ENCODE measurements at places on chromosomes 4 and X. TPM values are rescaled to one million over a fixed set of nuclear protein-coding genes. Genes with fewer than 3 reads are reported as not detected.

HTN3 gene
- not detected for total RNA-seq

ZNF157 gene
- total RNA-seq = not detected

GPR173 gene
- total RNA-seq = 4.0 TPM

HMX1 gene
- total RNA-seq = not detected

TEX11 gene
- not detected for total RNA-seq

CENPVL1 gene
- not detected for total RNA-seq

PSMD10 gene
- total RNA-seq = 101 TPM

SLITRK4 gene
- total RNA-seq = 2.9 TPM

SMR3B gene
- total RNA-seq = not detected

FGG gene
- not detected for total RNA-seq

BDH2 gene
- 22.8 TPM for total RNA-seq
